ENCODE measurements at places on chromosomes 1 and 21.

- DNase-seq, result no peak
Observed at GRCh38 chr1:204600968-204601367, 84.6 kb downstream of the LRRN2 start.

- DNase-seq, result no peak
Observed at GRCh38 chr1:73065339-73066041, 783.2 kb upstream of the NEGR1 start.

DNA sequence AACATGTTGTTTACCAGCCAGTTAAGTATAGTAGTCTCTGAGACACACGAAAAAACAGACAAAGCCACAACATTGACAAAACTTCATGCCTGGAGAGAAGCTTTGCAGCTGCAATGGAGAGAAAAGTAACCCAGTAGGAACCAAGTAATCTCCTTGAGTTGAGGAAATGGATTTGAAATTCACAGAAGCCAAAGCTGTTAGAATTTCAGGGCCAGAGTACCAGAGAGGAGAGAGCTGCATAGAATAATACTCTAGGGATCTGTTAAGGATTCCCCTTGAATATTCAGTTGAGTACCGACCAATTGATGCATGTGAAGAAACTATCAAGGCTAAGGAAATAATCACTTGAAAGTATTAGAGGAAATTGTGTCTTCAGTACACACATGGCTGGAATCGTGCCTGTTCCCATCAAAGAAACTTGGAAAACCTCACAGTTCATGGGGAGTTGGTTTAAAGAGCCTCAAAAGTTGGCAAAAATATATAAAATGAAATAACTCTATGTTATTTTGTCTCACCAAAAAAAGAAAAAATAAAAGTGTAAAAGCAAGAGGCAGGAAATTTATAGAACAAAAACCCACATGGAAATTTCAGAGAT lies 324.0 kb upstream of the NEGR1 start:
- no peak for DNase-seq

DNA sequence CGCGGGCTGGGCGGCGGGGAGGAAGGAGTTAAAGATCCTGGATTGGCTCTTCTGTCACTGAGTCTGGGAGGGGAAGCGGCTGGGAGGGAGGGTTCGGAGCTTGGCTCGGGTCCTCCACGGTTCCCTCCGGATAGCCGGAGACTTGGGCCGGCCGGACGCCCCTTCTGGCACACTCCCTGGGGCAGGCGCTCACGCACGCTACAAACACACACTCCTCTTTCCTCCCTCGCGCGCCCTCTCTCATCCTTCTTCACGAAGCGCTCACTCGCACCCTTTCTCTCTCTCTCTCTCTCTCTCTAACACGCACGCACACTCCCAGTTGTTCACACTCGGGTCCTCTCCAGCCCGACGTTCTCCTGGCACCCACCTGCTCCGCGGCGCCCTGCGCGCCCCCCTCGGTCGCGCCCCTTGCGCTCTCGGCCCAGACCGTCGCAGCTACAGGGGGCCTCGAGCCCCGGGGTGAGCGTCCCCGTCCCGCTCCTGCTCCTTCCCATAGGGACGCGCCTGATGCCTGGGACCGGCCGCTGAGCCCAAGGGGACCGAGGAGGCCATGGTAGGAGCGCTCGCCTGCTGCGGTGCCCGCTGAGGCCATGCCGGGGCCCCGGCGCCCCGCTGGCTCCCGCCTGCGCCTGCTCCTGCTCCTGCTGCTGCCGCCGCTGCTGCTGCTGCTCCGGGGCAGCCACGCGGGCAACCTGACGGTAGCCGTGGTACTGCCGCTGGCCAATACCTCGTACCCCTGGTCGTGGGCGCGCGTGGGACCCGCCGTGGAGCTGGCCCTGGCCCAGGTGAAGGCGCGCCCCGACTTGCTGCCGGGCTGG lies at the start of gene NPR1:
Gene NPR1 (plus strand): TSS at position 170 of the 818 bp plus-strand sequence. CDS start 421 bp downstream, at position 591.
- DNase-seq, result peak; percentile 26

GRCh38 chr1:24327891-24328290 lies 8.7 kb downstream of the GRHL3 start:
- DNase-seq, result no peak

DNA sequence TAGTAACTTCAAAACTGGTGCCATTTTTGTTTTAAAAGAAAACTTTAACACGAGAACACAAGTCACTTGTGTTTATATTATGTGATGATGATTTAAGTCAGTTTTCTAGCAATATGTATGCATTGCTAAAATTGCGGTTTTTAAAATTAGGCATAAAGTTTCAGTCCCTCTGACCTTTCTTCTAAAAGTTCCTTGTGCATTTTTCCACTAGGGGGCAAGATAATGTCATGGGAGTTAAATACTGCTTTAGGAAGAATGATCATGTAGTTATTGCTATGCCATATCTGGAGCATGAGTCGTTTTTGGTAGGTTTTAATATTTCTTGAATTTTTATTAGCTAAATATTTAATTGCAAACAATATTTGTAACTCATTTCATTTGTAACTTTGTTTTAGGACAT lies 10.7 kb downstream of the CDC7 start:
- DNase-seq, result no peak

DNA sequence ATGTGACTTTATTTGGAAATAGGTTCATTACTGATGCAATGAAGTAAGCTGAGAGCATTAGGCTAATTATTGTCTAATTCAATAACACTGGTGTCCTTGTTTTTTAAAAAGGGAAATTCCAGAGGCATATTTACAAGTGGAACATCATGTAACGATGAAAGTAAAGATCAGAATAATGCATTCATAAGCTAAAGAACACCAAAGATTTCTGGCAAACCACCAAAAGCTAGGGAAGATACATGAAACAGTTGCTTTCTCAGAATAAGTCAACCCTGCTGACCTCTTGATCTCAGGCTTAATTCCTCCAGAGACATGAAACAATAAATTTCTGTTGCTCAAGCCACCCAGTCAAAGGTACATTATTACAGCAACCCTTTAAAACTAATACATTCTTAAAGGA lies 20.3 kb upstream of the IFI16 start:
- DNase-seq, result no peak

- DNase-seq, result peak; percentile 48
Observed at GRCh38 chr1:24688621-24689195, 45.6 kb downstream of the SRRM1 start.

GRCh38 chr21:45592208-45592619 lies 50.0 kb upstream of the SLC19A1 start:
- DNase-seq, result peak; percentile 58

DNA sequence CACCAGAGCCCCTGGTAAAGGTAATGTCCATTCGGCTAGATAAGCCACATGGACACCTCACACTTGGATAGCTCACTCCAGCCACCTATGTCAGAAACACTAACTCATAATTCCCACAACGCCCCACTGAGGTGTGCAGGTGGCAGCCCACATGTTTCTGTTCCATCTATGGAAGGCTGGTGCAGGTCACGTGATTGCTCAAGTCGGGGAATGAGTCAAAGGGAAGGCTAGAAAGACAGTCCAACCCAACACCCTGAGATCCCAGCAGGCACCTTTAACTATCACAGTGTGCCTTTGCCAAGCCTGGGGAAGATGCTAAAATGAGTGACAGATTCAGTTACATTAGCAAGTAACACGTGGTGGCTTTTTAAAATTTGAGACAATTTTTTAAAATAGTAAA lies 45.3 kb upstream of the KCNE1 start:
- no peak for DNase-seq

GRCh38 chr1:82161700-82162141 lies 361.0 kb downstream of the ADGRL2 start:
- DNase-seq, result no peak

DNA sequence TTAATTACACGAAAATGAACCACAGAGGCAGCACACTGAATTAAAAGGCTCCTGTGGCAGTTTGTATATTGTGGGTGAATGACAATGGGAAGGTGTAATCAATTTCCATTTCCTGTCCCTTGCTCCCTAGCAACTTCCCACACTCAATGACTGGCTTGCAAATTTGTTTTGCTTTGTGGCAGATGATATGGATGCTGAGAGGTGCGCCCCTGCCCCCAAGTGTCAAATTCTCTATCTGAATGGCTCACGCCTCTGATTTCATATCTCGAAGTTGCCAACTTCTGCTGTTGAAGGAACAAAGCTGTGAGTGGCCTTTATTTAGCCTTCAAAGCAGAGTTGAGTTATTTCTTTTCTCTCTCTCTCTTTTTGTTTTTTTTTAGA lies 86.0 kb downstream of the FOXD2 start:
- no peak for DNase-seq

DNA sequence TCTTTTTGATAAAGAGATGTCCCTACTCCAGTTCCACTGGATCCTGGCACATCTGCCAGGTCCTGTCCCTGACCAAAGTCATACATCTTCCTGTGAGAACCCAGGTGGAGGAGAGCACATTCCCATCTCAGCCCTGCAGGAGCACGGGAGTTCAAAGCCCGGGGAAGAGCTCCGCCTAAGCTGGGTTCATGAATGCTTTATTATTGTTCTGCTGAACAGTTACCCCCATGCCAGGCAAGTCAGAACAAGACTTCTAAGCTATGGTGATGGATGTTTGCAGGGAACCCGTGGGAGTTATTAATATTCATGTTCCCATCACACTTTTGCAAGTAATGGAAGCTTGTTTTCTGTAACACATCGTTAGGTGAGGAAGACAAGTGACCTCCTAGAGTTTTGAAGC lies 62.9 kb downstream of the SEC16B start:
- no peak for DNase-seq

GRCh38 chr21:46221664-46222435 lies 6.7 kb downstream of the LSS start:
- no peak for DNase-seq

DNA sequence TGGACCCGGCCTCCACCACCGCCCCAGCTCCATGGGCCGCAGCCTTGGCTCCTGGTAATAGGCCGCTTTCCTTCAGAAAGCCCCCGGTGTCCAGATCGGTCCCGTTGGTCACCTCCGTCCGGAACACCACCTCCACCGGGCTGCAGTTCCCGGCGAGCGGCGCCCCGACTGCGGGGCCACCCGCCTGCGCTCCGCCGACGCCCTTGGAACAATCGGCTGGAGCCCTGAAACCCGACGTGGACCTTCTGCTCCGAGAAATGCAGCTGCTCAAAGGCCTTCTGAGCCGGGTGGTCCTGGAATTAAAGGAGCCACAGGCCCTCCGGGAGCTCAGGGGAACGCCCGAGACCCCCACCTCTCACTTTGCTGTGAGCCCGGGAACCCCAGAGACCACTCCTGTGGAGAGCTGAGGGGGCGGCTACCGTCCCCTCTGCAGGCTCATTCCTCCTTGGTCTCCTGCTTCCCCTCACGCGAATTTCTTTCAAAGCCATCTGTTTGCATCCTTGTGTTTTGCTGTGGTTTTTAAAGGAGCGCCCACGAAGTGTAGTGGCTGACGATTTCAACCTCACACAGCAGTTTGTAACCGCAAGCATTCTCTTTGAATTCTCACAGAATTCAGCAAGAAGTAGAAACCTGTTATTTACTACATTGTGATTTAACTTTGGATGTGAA lies 6.0 kb downstream of the FCRLB start:
- DNase-seq, result peak; percentile 12

DNA sequence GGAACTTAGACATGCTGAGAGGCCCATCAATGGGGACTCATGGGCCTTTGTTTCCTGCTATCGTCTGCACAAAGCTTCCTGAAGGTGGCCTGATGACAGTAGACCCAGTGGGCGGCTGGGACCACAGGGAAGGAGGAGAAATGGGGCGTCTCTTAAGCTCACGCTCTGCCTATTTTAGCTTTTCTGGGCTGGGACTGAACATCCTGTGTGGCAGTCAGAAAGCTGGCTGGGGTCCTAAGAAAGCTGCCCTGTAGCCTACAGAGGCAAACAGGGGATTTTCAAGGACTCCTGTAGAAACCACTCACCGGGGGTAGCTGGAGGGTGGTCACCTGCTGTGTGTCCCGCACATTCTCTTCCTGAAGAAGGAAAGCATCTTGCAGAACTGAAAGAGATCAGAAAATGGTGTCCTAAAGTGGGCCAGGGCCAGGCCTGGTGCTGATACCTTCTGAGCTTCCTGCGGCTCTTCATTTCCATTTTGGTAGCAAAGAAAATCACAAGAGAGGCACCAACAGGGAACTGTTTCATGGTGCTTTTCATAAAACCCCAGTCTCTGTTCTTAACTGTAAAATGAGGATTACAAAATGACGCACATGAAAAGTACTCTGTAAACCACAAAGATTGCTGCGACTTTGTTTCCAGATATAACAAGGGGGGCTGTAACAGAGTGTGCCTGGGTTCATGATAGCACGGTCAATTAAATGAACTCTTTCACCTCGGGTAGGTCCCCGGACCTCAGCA lies 8.6 kb downstream of the ZNF496 start:
- DNase-seq, result peak; percentile 23

DNA sequence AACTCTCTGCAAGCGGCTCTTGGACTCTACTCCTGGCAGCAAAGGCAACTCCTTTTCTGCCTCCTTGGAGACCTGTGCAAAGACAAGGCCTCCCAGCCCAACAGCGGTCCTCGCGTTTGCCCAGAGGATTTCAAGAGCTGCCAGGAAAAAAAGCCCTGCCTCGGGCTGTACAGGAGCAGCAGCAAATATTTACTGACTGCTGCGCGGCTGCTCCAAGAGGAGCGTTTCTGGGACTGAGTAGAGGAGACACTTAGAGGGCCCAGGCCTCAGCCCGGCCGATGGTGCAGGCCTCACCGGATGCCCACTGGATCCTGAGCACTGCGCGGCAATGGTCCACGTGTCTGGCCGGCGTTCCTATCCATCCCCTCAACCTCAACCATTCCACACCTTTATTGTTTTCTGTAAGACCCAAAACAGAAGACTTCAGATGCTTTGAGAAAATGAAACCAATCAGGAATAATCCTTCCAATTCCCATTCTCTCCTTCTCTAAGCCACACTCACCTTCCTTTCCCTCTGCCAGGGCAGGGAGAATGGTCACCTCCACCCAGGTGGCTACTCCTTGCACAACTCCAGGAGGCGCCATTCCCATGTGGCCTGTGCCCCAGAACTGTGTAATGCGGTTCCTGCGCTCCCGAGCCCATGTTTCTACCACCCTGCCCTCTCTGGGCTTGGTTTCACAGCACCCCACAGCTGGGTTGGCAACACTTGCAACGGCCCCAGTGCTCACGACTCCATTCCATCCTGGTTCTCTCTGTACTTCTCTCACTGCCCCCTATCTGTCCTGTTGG lies 215.8 kb downstream of the TRABD2B start:
- no peak for DNase-seq

- DNase-seq, result no peak
Observed at GRCh38 chr1:63547621-63548294, 24.4 kb downstream of the EFCAB7 start.

- no peak for DNase-seq
Observed at GRCh38 chr1:230165536-230165935, 98.5 kb downstream of the GALNT2 start.

Data from stimulated activated CD4-positive, alpha-beta T cell treated with anti-CD3 and anti-CD28 coated beads, Interleukin-4, amount 100 ng/mL, for 4 hours (primary cell).